ENCODE measurements at places on chromosomes 2 and 18.
A peak's percentile ranks its signal among the peaks of the same experiment; 100 is the strongest.

DNA sequence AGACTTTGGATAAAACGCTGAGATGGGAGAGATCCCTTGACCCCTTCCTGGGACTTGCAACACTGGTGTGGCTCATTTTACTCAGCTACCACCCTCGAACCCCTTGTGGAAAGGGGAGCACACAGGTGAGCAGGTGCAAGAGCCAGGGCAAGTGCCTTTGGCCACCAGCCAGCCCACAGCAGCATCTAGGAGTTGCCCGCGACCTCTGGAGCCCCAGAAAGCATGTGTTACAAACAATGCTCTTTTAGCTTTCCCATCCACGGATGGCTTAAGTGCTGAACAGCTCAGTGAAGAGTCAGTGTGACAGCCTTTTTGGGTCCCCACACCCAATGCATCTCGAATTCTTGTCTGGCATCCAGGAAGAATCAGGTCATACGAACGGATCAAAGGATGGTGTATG is 197.8 kb downstream of the MEMO1 start:
- DNase-seq = no peak

DNA sequence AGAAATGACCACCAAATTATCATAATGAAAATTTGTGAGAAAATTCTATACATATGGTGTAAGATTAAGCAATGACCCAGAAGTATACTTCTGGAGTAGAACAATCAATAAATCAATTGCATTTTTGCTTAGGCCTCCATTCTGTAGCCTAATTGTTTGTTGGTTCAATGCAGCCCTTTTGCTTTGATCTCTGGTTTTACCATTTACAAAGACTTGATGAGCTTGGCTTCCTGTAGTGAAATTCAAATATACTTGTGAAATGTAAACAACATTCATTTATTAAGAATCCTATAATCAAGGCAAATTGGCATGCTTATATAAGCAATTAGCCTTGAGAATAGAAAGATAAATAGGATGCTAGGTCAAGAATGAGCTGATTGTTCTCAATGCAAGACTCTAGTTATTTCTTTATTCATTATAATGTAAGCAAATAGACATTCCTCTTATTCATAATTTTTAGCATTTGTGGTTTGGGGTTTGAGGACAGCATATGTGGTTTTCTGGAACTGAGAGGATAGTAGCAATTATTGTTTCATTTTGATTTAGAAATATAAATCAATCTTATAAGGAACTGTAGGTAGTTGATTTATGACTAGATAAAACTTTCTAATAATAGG is 9.7 kb downstream of the FMNL2 start:
- DNase-seq = no peak

- no peak for DNase-seq
Observed at GRCh38 chr2:121254748-121255147, 30.3 kb downstream of the TFCP2L1 start.

GRCh38 chr2:235533616-235534385 is 40.0 kb downstream of the AGAP1 start:
- no peak for DNase-seq

- no peak for DNase-seq
Observed at GRCh38 chr2:45892757-45893156, 241.3 kb downstream of the PRKCE start.

DNA sequence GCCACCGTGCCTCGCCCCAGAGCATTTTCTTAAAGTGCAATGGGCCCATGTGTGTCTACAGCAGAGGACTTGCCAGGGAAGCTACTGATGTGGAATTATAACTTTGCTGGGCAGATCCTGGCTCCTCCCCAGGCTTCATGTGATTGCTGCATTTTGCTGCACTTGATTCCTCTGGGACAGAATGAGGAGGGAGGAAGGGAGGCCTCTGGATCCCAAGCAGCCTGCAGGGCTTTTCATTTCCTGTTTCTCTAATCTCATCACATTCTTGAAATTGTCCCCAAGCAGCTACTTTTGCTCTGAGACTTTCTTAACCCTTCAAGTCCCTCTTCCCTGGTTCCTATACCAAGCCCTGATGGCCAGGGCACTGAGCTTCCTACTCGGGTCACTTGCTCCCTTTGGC is 134.4 kb upstream of the SEC11C start:
- DNase-seq = no peak

DNA sequence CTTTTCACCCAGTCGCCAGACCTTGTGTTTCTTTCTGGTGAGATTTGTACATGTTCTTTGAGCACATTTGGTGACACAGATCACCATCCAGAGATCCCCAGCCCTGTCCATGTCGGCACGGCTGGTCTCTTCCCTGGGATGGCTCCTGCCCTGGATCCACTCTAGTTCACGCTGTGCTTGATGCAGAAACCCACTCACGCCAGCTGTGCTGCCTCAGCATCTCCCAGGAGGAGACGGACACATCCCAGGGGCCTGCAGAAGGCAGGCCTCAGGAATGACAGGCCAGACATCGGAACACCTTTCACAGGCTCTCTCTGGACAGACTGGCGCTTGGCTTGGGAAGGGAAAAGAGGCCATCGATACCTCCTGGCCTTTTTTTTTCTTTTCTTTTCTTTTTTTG is 203.6 kb downstream of the ACKR3 start:
- DNase-seq = no peak

GRCh38 chr18:14976736-14977430 is 228.9 kb downstream of the ANKRD30B start:
- no peak for DNase-seq

DNA sequence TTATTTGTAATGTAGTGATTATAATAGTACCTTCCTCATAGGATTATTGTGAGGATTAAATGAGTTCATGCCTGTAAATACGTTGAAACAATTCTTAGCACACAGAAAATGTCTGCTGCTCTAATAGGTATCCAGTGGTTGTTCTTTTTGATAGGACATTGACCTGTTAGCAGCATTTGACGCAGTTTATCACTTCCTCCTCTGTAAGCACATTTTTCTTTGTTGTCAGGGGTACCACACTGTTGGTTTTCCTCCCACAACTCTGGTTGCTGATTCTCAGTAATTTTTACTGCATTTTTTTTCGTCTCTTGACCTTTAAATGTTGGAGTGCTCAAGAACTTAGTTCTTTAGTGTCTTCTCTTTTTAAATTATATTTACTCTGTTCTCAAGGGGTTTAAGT is 15.4 kb downstream of the PPM1B start:
- DNase-seq = no peak

DNA sequence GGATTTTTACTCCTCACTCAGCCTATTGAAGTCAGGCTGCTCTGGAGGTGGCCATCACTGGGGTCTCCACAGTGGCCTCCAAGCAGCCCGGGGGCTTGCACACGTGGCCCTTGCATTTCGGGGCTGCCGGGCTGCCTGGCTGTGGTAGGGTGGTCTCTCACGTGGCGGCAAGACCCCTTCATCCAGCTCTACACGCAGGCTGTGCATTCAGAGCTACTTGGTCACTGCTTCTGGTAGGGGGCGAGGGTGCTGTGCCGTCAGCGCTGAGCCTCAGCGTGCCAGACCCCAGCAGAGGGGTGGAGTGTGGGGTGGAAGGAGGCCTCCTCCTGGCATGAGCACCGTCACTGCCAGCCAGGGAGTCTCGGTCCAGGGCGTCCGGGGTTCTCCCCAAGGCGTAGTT is 80.6 kb downstream of the SH3BP4 start:
- no peak for DNase-seq

DNA sequence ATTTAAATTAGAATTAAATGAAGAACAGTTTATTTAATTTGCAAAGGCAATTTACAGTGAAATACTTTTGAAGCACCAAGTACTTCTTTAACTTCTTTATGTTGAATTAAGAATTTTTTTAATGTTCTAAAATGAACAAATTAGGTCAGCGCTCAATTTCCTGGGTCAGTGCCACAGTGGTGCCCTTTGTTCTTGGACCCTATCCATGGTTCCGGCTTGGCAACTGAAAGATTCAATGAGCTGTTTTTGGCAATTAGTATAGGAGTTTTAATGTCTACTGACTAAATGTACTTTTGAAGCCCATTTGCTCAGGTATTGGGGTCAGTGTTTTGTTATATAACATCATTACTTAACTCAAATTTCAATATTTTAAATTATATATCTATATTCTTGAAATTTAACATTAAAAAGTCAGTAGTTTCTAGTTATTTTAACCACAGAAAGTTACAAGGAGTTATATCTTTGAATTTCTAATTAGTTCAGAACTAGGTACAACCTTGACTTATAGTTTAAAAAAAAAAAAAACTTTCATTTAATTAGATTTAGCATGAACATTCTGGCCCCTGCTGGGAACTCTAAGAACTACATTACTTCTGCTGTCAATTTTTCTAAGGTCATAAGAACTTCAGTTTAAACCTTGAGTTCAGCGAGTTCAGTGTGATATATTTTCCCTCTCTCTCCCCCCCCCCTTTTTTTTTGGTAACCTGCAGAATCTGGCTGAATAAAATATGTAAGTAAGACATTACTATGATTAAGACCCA is 7.6 kb upstream of the MSTN start:
- peak; percentile 18 for DNase-seq

GRCh38 chr2:38496927-38497669 is 105.6 kb downstream of the HNRNPLL start:
- DNase-seq = no peak

DNA sequence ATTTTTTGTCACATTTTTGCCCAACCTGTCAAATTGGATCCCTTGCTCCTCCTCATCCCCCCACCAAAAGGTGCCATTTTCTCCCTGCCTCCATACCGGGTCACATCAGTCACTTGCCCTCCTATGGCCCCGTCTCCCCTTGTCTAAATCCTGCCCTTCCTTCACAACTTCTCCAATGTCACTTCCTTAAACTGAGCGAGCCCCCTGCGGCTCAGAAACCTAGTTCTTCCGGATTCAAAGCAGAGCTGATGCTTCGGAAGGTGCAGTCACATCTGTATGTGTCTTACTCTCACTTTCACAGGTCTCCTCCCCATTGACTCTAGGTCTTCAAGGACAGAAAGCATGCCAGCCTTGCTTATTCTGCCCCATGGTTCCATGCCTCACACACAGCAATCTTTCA is 22.1 kb downstream of the TNP1 start:
- no peak for DNase-seq

DNA sequence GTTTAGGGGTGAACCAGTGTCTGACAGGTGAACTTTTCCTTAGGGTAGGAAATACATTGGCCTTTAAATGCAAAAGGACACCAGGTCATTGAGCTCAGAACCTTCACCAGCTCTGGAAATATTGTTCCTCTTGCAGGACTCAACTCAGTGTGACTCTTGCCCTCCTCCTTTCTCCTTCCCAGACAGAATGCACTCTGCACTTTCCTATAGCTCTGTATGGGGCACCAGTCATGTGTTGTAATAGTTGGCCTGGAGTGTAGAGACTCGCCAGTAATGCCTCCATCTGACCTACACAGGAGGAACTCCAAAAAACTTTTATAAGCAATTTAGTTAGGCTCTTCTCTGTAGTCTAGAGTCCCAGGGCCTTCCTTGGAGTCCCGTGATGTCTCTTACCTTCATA is 248.5 kb upstream of the EPAS1 start:
- DNase-seq = no peak

DNA sequence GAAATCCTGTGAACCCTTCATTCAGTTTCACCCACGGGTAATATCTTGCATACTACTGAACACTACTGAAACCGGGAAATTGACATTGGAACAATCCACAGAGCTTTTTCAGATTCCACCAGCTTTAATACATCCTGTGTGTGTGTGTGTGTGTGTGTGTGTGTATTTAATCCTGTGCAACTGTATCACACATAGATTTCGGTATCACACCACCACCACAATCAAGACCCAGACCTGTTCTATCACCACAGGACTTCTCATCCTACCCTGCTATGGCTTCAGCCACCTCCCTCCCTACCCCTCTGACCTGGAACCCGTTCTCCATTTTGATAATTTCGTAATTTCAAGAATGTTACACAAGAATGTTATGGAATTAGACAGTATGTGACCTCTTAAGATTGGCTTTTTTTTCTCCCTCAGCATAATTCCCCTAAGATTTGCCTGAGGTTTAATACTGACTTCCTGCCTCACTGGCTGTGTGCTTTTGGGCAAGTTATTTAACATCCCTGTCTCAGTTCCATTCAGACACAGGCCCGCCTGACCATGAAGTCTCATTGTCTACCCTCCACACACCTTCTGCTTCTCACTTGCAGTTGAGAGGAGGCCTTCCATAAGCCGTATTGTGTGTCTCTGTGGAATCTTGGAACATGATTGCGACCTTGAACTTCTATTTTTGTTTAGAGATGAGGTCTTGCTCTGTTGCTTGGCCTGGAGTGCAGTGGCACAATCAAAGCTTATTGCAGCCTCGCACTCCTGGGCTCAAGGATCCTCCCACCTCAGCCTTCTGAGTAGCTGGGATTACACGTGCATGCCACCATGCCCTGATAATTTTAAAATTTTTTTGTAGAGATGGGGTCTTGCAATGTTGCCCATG is 14.4 kb upstream of the TMEM131 start:
- DNase-seq = no peak

GRCh38 chr18:8561123-8561910 is 47.9 kb upstream of the RAB12 start:
- no peak for DNase-seq

GRCh38 chr18:27142891-27143290 is 42.2 kb downstream of the CHST9 start:
- DNase-seq = no peak

- DNase-seq = peak; percentile 92
Observed at GRCh38 chr2:55693181-55694125, at the start of gene PNPT1. TSS of gene PNPT1 (minus strand) at chr2:55693844. CDS start at chr2:55693823, 21 bp downstream.

- no peak for DNase-seq
Observed at GRCh38 chr2:212314680-212315079, 223.9 kb downstream of the ERBB4 start.

- DNase-seq = no peak
Observed at GRCh38 chr2:163736433-163737189, 803 bp upstream of the FIGN start.

DNA sequence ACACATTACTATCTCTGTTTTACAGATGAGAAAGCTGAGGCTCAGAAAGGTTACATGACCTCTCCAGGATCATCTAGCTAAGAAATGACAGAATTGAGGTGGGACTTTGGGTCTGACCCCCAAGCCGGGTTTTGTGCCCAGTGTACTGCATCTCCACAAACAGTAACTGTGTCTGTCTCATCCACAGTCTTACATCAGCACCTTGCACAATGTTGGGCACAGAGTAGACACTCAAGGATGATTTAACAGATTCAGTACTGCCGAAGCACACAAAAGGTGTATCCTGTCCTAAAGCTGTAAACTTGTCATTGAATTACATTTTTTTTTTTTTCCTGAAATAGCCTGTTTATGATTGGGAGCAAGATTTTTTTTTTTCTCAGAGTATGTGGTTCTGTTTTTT is 84.8 kb downstream of the ADCYAP1 start:
- no peak for DNase-seq

DNA sequence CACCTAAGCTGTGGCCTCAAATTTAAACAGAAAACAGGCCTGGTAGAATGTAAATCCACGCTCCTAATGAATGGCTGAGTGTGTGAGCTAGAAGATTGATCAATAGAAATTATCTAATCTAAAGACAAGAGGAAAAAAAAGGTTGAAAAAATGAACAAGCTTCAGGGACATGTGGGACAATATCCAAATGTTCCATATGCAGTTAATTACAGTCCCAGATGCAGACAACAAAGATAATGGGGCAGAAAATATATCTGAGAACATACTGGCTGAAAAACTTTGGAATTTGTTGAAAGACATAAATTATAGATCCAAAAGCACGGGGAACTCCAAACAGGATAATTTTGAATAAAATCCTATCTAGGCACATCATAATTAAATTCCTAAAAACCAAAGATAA is 186.7 kb upstream of the SIX2 start:
- no peak for DNase-seq

- no peak for DNase-seq
Observed at GRCh38 chr2:224293976-224294375, 107.9 kb downstream of the FAM124B start.

- DNase-seq = no peak
Observed at GRCh38 chr2:62452701-62453454, 53.1 kb downstream of the TMEM17 start.

GRCh38 chr18:44732599-44732998 is 51.9 kb downstream of the SETBP1 start:
- DNase-seq = no peak

GRCh38 chr18:33269223-33269622 is 171.3 kb downstream of the CCDC178 start:
- no peak for DNase-seq

Measured in activated CD4-positive, alpha-beta T cell treated with anti-CD3 and anti-CD28 coated beads for 4 hours (primary cell).